ENCODE measurements at places on chromosomes 16 and 17. TPM values are rescaled to one million over a fixed set of nuclear protein-coding genes. Genes with fewer than 3 reads are reported as not detected.

DNA sequence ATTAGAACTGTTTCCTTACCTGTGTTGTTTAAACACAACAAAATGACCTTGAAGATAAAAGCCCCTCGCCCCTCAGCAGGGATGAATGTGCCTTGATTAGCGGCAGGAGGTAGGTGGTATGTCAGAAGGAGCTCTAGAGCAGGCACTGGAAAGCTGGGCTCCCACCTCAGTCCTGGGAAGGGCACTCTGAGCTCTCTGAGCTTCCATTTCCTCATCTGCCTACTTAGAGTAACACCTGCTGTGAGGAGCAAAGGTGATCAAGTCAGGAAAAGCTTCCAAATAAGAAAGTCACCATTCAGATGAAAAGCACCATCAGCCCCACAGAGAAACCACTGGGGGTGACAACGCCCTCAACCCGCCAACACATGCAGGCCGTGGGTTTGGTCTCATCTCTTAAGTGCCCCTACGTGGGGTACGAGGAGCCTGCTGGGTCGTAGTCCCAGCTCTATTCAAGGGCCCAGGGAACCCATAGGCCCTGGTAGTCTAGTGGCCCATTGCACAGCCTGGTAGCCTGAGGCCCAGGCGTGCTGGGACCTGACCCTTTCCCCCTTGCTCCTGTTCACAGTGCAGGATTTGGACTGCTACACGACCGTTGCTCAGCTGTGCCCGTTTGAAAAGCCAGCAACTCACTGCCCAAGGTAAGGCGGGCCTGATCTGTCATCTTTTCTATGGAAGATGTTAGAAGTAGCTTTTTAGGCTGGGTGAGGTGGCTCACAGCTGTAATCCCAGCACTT is 57.3 kb downstream of the CRISPLD2 start:
- peaks cover 2% of the 10 kb centered on the region for H3K27me3 ChIP-seq
- H3K36me3 ChIP-seq = no peaks in the 10 kb centered on the region
- H3K27ac ChIP-seq = no peak overlapping the region
- no peak for DNase-seq
- H3K4me3 ChIP-seq = no peak overlapping the region
- H3K4me1 ChIP-seq = no peaks in the 10 kb centered on the region

- no peaks in the 10 kb centered on the region for H3K36me3 ChIP-seq
- DNase-seq = no peak
- peaks cover 9% of the 10 kb centered on the region for H3K27me3 ChIP-seq
- H3K4me3 ChIP-seq = no peak overlapping the region
These were observed 269.0 kb downstream of the ABCC12 start for GRCh38 chr16:47886631-47887415.

DNA sequence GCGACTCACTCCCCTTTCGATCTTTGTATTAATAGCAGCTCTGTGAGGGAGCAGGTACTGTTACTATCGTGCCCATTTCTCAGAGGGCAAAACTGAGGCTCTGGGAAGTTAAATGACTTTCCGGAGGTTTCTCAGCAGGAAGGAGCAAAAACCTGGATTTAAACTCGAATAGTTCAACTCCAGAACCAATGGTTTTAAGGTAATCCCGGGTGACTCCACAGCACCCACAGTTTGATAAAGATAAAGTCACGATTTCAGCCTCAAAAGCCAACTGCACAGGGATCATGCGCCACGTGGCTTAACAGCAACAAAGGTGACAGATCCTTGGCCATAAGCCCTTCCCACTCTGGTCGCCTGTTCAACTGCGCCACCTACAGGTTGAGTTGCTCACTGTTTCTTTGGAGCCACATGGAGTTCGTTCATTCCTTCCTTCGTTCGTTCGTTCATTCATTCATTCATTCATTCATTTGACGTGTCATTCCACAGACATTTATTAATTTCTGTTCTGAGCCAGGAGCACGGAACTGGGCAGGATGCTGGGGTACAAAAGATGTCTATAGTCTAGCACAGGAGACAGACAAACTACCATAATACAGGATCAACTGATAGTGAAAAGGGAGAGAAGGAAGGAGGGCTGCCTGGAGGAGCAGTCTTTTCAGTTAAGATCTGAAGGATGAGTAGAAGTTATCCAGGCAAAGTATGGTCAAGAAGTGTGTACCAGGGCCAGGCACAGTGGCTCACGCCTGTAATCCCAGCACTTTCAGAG is 134.8 kb downstream of the HS3ST2 start:
- H3K36me3 ChIP-seq = no peaks in the 10 kb centered on the region
- H3K4me1 ChIP-seq = peaks cover 5% of the 10 kb centered on the region
- no peak overlapping the region for H3K27ac ChIP-seq
- DNase-seq = peak; percentile 85
- H3K4me3 ChIP-seq = no peak overlapping the region
- peaks cover 34% of the 10 kb centered on the region for H3K27me3 ChIP-seq

GRCh38 chr17:6435968-6436367 is 1.0 kb upstream of the AIPL1 start:
- H3K4me3 ChIP-seq = no peak overlapping the region
- peaks cover 2% of the 10 kb centered on the region for H3K36me3 ChIP-seq
- peak; percentile 89 for DNase-seq
- peaks cover 63% of the 10 kb centered on the region for H3K27me3 ChIP-seq
- peaks cover 2% of the 10 kb centered on the region for H3K4me1 ChIP-seq
- no peak overlapping the region for H3K27ac ChIP-seq

DNA sequence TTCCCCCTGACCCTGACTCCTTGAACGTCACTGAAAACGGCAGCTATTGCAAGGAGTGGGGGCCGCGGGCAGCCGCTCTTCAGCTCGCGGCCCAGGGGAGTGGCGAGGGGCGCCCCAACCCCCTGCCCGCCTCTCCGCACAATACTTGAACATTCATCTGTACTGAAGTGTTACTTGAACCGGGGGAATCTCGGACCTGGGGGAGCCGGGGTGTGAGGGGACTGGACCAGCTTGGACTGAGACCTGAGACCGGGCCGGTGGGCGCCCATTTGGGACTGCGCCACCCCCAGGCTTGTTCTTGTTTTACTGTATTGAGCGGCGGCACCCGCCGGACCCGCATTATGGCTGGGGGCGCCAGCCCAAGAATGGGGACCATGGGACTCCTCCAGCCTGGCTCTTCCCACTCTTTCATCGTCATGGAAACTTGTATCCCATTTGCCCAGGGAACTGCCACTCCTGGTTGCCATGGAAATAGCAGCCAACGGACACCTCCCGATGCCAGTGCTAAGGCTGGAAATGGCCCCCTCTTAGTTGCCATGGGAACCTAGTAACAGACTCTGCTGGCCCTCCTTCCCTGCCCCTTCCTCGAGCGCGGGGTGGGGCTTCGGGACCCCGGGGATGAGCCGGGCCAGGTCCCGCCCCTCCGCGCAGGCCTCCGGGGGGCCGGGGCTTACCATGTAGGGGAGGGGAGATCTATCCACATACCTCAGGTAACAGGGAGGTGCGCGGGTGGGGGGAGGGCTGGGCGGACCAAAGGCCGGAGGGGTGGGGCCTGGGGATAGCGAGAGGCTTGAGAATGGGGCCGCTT is 805 bp upstream of the ORAI3 start:
- no peak overlapping the region for H3K27ac ChIP-seq
- H3K4me3 ChIP-seq = no peak overlapping the region
- no peaks in the 10 kb centered on the region for H3K27me3 ChIP-seq

GRCh38 chr16:9458816-9459215 is 367.4 kb downstream of the HAPSTR1 start:
- no peaks in the 10 kb centered on the region for H3K27me3 ChIP-seq
- no peak for DNase-seq
- no peak overlapping the region for H3K27ac ChIP-seq
- no peaks in the 10 kb centered on the region for H3K4me1 ChIP-seq

DNA sequence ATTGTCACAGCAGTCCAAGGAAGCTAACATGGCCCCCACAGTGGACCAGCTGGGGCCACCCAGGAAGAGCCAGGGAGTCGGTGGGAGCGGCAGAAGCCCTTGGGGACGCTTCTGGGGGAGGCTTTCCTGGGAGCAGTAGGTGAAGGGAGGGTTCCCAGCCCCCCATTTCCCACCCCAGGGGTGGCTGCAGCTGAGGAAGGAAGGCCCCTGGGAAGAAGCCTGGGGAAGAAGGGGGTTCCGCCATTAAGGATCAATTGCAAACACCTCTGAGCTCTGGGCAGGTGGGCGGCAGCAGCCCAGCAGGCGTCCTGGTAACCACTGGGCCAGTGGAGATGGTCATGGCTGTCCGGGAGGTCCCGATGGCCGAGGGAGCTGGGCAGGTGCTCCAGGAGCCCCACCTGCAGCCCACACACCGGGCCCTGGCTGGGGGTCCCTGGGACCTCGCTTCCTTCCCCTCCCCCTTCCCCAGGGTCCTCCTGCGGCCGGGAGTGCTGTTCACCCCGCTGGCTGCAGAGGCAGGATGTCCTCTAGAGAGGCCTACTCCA is 592 bp upstream of the PERCC1 start:
- H3K27ac ChIP-seq = no peak overlapping the region
- H3K4me3 ChIP-seq = no peak overlapping the region
- no peaks in the 10 kb centered on the region for H3K4me1 ChIP-seq
- no peaks in the 10 kb centered on the region for H3K36me3 ChIP-seq
- no peaks in the 10 kb centered on the region for H3K27me3 ChIP-seq

DNA sequence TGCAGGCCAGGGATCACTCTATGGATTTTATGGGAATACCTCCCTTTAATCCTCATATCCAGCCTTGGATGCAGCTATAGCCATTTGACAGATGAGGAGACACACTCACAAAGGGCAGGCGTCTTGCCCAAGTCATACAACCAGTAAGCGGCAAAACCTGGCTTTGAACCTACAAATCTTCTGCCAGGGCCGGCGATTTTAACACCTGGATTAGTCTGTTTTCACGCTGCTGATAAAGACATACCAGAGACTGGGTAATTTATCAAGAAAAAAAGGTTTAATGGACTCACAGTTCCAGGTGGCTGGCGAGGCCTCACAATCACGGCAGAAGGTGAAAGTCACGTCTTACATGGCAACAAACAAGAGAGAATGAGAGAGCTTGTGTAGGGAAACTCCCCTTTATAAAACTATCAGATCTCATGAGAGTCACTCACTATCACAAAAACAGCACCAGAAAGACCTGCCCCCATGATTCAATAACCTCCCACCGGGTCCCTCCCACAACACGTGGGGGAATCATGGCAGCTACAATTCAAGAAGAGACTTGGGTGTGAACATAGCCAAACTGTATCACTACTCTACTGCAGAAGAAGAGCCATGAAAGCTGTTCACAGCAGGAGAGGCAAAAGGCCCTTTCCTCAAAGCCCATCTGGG is 67.5 kb downstream of the XYLT1 start:
- H3K27ac ChIP-seq = no peak overlapping the region
- H3K36me3 ChIP-seq = peaks cover 15% of the 10 kb centered on the region
- DNase-seq = no peak

Gene CDR2L
- total RNA-seq = 1.4 TPM

Gene CES5A
- not detected for total RNA-seq

Gene CEP112
- total RNA-seq = 2.0 TPM

Gene CALB2
- total RNA-seq = not detected

Gene ACLY
- total RNA-seq = 225 TPM
